ENCODE measurements at places on chromosomes 11 and 22. TPM values are rescaled to one million over a fixed set of nuclear protein-coding genes. Genes with fewer than 3 reads are reported as not detected.

- no peak for DNase-seq
- no peak overlapping the region for H3K27ac ChIP-seq
- H3K27me3 ChIP-seq, result no peaks in the 10 kb centered on the region
- H3K36me3 ChIP-seq, result peaks cover 3% of the 10 kb centered on the region
These were observed 63.6 kb upstream of the EMID1 start for GRCh38 chr22:29142116-29142515.

GRCh38 chr11:129119036-129119435 lies 73.1 kb downstream of the ARHGAP32 start:
- no peak overlapping the region for H3K4me3 ChIP-seq
- H3K27ac ChIP-seq, result no peak overlapping the region
- H3K36me3 ChIP-seq, result no peaks in the 10 kb centered on the region
- DNase-seq, result no peak

DNA sequence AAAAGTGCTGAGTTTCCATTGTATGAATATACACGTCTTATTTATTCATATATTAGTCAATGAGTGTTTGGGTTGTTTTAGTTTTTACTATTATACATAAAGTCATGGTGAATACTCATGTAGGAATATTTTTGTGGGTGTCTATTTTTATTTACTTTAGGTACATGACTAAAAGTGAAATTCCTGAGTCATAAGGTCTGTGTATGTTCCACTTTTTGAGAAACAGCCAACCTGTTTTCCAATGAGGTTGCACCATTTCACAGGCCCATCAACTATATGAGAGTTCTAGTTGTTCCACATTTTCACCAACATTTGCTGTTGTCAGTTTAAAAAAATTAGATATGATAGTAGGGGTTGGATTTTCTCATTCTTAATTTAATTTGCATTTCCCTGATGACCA lies 6.6 kb upstream of the OR6X1 start:
- H3K27ac ChIP-seq, result no peak overlapping the region
- peaks cover 6% of the 10 kb centered on the region for H3K36me3 ChIP-seq
- no peaks in the 10 kb centered on the region for H3K27me3 ChIP-seq
- H3K4me1 ChIP-seq, result no peaks in the 10 kb centered on the region
- DNase-seq, result no peak

DNA sequence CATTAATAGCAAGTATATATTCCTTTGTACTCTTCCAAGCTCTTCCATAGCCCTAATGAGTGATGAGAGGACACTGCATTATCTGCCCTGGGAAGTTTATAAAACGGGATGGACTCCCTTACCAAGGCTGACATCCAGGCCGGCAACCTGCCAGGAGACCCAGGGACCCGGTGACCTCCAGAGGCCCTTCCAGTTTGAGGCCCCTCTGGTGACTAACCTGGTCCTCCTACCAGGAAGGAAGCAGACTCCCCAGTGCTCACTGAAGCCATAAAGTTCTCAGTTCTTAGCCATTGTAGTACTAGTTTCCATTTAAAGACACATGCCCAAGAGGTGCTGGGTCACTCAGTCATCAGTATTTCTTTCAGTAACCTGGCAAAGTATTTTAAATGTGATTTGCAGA lies 345.4 kb downstream of the TENM4 start:
- H3K27ac ChIP-seq, result no peak overlapping the region
- no peaks in the 10 kb centered on the region for H3K4me1 ChIP-seq
- no peaks in the 10 kb centered on the region for H3K36me3 ChIP-seq
- DNase-seq, result no peak
- H3K4me3 ChIP-seq, result no peak overlapping the region

GRCh38 chr22:46047226-46047625 lies 70.3 kb upstream of the WNT7B start:
- peaks cover 32% of the 10 kb centered on the region for H3K27me3 ChIP-seq
- H3K36me3 ChIP-seq, result no peaks in the 10 kb centered on the region
- DNase-seq, result no peak

- no peaks in the 10 kb centered on the region for H3K27me3 ChIP-seq
- H3K4me3 ChIP-seq, result no peak overlapping the region
- H3K36me3 ChIP-seq, result no peaks in the 10 kb centered on the region
- no peaks in the 10 kb centered on the region for H3K4me1 ChIP-seq
- DNase-seq, result no peak
- H3K27ac ChIP-seq, result no peak overlapping the region
These were observed 90.3 kb downstream of the C11orf87 start for GRCh38 chr11:109512249-109512648.

DNA sequence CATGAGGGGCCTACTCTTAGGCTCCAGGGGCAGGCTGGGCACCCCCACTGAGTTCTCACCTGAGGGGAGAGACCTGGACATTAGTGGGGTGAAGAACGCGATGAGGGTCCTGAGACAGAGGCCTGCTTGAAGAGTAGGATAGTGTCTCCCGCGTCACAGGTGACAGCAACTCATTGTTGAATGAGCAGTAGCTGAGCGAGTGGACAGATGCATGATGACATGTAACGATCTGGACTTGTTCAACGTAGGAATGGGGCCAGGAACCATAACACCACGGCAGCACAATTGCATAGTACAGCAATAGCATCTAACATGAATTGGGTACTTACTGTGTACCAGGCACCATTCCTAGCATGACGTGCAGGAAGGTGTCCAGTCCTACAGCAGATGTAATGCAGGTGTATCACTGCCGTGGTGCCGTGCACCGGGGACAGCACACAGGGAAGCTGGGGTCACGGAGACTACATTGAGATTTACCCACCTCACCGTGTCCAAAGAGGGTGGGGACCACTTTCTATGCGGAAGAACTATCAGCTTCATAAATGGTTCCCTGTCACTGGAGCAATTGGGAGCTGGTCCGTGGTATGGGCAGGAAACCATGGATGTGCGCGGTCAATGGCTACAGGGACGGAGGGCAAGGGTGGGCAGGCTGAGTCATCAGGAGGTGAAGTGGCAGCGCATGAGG lies 1019.1 kb downstream of the TBC1D22A start:
- H3K36me3 ChIP-seq, result no peaks in the 10 kb centered on the region
- no peaks in the 10 kb centered on the region for H3K4me1 ChIP-seq
- no peak overlapping the region for H3K4me3 ChIP-seq
- H3K27ac ChIP-seq, result no peak overlapping the region
- H3K27me3 ChIP-seq, result no peaks in the 10 kb centered on the region

DNA sequence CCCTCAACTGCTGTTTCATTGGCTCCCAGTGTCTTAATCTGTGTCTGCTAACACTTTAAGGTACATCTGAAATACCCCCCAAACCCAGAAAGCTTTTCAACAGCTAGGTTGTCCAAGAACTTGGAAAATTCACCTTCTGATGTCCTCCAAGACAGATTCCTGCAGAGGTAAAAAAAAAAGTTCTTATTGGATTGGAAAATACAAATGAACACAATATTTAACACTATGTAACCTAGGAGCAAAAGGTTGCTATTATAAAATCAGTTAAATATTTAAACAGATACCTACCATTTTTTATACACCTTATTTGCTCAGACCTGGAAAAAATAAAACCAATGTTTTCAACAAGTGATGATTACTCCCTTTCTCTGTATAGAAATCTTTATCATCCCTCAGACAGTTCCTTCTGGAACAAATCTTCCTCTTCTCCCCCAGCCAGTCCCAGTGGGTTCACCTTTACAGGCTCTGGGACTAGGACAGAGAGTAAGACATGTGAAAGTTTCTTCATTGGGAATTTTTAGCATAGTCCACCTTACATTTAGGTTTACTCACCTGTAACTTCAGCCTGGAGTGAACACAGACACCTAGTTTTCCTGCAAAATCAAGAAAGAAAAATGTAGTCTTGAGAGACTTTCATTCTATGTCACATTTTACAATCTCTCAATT lies 13.3 kb upstream of the WDR74 start:
- H3K4me3 ChIP-seq, result peak overlapping the region; percentile 100
- peaks cover 36% of the 10 kb centered on the region for H3K36me3 ChIP-seq
- peak overlapping the region; percentile 97 for H3K27ac ChIP-seq
- H3K27me3 ChIP-seq, result no peaks in the 10 kb centered on the region

- H3K4me1 ChIP-seq, result no peaks in the 10 kb centered on the region
- peak; percentile 25 for DNase-seq
- no peak overlapping the region for H3K27ac ChIP-seq
- no peak overlapping the region for H3K4me3 ChIP-seq
- no peaks in the 10 kb centered on the region for H3K27me3 ChIP-seq
- no peaks in the 10 kb centered on the region for H3K36me3 ChIP-seq
These were observed 202.0 kb downstream of the PGR start for GRCh38 chr11:100927579-100927978.

DNA sequence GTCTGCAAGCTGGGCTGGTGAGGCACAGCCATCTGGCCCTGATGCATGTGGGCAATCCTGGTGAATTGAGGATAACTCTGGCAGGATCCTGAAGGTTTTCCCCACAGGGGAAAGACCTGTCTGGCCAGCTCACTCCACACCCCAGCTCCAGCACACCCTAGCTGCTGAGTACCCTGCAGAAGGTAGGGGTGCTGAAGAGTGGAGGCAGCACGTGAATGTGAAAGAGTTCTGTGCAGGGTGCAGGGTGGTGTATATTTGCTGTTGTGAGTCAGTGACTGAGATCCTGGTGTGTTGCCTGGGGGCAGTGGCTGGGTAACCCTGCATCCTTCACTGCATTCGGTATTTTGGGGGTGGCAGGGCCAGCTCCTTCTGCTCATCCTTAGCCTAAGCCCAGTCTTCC lies 22.4 kb downstream of the DGAT2 start:
- H3K27ac ChIP-seq, result no peak overlapping the region
- no peaks in the 10 kb centered on the region for H3K27me3 ChIP-seq
- no peaks in the 10 kb centered on the region for H3K4me1 ChIP-seq
- H3K4me3 ChIP-seq, result no peak overlapping the region
- no peak for DNase-seq

DNA sequence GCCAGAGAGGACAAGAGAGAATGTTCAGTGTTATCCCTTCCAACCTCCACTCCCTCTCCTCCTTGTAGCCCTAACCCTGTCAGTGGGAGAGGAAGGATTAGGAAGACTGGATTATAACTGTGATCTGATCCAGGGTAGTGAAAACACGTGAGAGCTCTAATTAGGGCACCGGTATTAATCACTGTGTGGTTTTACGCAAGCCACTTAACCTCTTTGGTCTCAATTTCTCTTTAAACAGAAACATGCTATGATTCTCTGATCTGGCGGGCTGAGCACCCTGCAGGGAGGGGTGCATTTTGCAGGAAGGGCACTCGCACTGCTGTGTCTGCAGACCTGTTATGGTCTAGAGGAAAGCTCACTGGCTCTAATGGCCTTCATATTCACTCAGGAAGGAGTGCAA lies 11.5 kb downstream of the RPL27A start:
- peak overlapping the region; percentile 81 for H3K27ac ChIP-seq
- DNase-seq, result no peak
- H3K4me3 ChIP-seq, result no peak overlapping the region
- no peaks in the 10 kb centered on the region for H3K27me3 ChIP-seq

GRCh38 chr22:27501191-27501936 lies 300.2 kb downstream of the MN1 start:
- no peak for DNase-seq
- H3K27me3 ChIP-seq, result no peaks in the 10 kb centered on the region
- H3K27ac ChIP-seq, result no peak overlapping the region
- peaks cover 6% of the 10 kb centered on the region for H3K4me1 ChIP-seq
- no peaks in the 10 kb centered on the region for H3K36me3 ChIP-seq

DNA sequence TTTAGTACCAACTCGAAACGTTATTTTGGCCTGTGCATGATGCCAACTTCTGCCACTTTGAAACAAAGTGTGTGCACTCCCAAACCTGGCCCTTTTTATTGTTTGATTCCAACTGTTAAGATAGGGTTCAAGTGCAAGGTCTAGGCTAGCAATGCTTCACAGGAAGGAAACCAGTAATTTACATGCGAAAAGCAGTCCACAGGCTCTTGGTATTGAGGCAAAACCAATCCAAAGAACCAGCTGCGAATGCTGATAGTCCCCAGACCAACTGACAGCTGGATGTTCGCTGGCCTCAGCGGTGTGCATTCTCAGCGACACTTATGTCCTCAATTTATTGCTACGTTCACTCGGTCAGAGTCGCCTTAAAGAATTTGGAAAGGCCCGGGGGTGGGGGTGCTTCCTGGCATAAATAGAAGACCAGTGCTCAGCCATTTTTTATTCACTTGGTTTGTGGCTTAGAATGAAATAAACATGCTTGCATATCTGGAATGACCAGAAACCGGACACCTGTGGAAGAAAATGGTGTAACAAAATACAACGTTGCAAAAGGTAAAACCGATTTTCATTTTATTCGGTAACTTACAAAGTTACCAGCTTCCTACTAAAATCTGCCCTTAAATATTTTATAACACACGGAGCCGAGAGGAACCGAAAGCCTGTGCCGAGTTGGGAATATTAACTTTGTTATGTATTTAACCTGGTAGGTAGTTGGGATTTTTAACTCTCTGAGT lies 1.6 kb downstream of the CPT1A start:
- peak; percentile 76 for DNase-seq
- peak overlapping the region; percentile 74 for H3K4me3 ChIP-seq
- H3K27ac ChIP-seq, result no peak overlapping the region
- H3K4me1 ChIP-seq, result peaks cover 21% of the 10 kb centered on the region
- peaks cover 52% of the 10 kb centered on the region for H3K27me3 ChIP-seq

DNA sequence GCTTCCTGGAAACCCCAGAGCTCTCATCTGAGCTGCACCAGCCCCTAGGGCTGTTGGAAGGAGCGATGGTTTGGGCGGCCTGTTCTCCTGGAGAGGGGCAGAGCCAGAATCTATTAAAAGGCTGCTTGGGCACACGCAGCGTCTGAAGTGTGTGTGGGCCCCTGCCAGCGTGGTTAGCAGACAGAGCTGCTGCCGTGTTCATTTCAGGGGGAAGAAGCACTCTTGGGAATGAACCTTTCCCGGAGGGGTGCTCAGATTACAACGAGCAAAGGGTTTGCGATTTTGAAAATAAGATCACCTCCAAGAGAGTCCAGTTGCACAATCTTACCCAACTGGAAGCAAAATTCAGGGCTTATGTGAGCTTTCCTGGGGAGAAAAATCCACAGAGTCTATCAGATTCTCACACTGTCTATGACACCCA lies 12.9 kb downstream of the ANO1 start:
- no peaks in the 10 kb centered on the region for H3K4me1 ChIP-seq
- H3K4me3 ChIP-seq, result no peak overlapping the region
- H3K27ac ChIP-seq, result no peak overlapping the region
- no peaks in the 10 kb centered on the region for H3K27me3 ChIP-seq
- H3K36me3 ChIP-seq, result no peaks in the 10 kb centered on the region

GRCh38 chr11:61505640-61506155 lies 2.9 kb upstream of the LRRC10B start:
- peaks cover 47% of the 10 kb centered on the region for H3K27me3 ChIP-seq
- H3K36me3 ChIP-seq, result no peaks in the 10 kb centered on the region
- DNase-seq, result no peak

The BEST1 gene
- 0.35 TPM for total RNA-seq

The EXPH5 gene
- 8.4 TPM for total RNA-seq

The TIGD3 gene
- total RNA-seq, result 3.0 TPM

The CSRP3 gene
- not detected for total RNA-seq

The TBCEL gene
- 16.2 TPM for total RNA-seq

The OR56A1 gene
- 0.97 TPM for total RNA-seq

The SNX15 gene
- total RNA-seq, result 15.6 TPM

The JAML gene
- total RNA-seq, result 0.12 TPM

Data from GM23338 (cell line).